ENCODE measurements at places on chromosomes 4 and X.

DNA sequence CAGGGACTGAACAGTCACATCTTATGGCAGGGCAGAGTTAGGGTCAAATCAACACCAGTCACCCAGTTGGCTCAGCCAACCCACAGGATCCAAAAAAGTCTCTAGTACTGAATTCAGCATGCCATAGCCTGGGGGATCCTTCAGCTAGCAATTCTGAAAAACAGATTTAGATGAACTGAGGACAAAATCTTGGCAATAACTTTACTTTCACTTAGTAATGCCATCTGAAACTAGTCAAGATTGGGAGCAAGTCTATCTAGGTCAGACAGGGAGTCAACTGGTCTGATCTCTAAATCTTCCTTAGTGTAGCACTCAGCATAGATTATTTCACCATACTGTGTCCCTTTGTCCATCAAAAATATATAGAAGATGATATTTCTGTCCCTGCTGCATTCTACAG, 76.0 kb downstream of the HHIP start:
- no peak for DNase-seq

- peak; percentile 86 for DNase-seq
Observed at GRCh38 chr4:140943486-140944198, 187.5 kb upstream of the TBC1D9 start.

- no peak for DNase-seq
Observed at GRCh38 chrX:38898261-38898660, 97.0 kb downstream of the MID1IP1 start.

DNA sequence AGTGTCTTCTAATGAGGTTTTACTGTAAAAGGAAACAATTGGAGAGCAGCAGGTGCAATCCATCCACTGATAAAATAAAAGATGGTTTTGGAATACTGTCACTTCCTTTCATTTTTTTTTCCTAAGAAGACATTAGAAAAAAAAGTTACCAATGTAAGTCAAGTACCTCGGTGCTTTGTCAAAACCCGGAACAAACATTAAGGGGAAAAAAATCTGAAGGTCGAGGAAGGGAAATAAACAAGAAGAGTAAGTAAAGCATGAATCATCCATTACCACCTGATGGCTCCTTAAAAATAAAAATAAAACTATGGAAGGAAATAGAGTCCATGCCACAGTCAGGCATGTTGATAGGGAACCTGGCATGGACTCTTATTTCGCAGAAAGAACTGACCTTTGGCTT, 15.3 kb upstream of the XPNPEP2 start:
- no peak for DNase-seq

GRCh38 chr4:73727685-73728084, 12.7 kb upstream of the CXCL8 start:
- no peak for DNase-seq

Data from fibroblast of skin of left biceps (primary cell).